ENCODE measurements at places on chromosomes 3 and 15. TPM values are rescaled to one million over a fixed set of nuclear protein-coding genes. Genes with fewer than 3 reads are reported as not detected.

- no peak overlapping the region for H3K27ac ChIP-seq
- no peaks in the 10 kb centered on the region for H3K4me1 ChIP-seq
- no peak overlapping the region for H3K4me3 ChIP-seq
- no peaks in the 10 kb centered on the region for H3K27me3 ChIP-seq
- H3K36me3 ChIP-seq, result peaks cover 24% of the 10 kb centered on the region
Observed at GRCh38 chr3:183766107-183766506, 59.3 kb downstream of the MAP6D1 start.

- H3K4me1 ChIP-seq, result peaks cover 6% of the 10 kb centered on the region
- no peak for DNase-seq
- H3K27me3 ChIP-seq, result no peaks in the 10 kb centered on the region
- peaks cover 3% of the 10 kb centered on the region for H3K36me3 ChIP-seq
Observed at GRCh38 chr3:11275926-11276325, 3.7 kb downstream of the ATG7 start.

HRG gene
- 0.42 TPM for total RNA-seq

DNA sequence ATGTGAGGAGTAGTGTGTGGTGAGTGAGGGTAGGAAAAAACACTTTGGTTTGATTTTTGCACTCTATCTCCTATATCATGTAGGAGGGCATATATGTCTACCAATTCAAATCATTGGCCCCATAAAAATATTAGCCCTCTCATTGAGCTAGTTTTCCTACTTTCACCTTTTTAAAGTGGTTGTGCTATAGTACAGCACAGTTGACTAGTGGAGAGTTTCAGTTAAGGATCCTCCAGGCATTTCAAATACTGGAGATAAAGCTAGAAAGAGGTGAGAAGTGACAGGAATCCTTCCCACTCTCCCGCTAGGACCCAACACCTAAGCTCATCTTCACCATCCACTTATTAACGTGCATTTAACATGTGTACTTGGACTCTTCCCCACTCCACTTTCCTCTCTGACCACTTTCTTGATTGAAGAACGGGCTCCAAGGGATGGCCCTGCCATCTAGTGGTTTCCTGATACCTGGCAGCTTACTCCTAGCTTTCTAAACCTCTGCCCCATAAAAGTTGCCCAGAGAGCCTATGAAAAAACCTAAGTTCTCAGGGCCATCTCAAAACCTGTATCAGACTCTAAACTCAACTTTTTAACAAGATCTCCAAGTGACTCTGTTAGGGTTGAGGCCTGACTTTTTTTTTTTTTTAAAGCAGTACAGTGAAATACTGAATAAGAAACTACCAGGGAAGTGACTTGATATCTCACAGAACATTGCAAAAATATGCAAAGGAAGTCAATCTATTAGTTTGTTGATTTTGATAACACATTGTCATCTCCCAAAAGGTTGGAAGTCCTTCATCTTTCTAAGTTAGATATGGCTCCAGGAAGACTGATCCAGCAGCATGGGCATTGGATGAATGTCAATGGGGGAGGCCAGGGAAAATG, 17.9 kb downstream of the IL12A start:
- H3K4me3 ChIP-seq, result no peak overlapping the region
- DNase-seq, result peak; percentile 73
- H3K36me3 ChIP-seq, result no peaks in the 10 kb centered on the region
- H3K4me1 ChIP-seq, result peaks cover 3% of the 10 kb centered on the region

RFX7 gene
- 18.1 TPM for total RNA-seq

CLDN11 gene
- 0.22 TPM for total RNA-seq

- no peaks in the 10 kb centered on the region for H3K4me1 ChIP-seq
- H3K27me3 ChIP-seq, result no peaks in the 10 kb centered on the region
- no peak overlapping the region for H3K27ac ChIP-seq
- no peaks in the 10 kb centered on the region for H3K36me3 ChIP-seq
Observed at GRCh38 chr3:106213954-106214353, 345.1 kb upstream of the CBLB start.

- no peaks in the 10 kb centered on the region for H3K36me3 ChIP-seq
- no peak for DNase-seq
- H3K4me3 ChIP-seq, result no peak overlapping the region
- no peaks in the 10 kb centered on the region for H3K4me1 ChIP-seq
Observed at GRCh38 chr15:42880121-42880520, 40.5 kb downstream of the TTBK2 start.

DNA sequence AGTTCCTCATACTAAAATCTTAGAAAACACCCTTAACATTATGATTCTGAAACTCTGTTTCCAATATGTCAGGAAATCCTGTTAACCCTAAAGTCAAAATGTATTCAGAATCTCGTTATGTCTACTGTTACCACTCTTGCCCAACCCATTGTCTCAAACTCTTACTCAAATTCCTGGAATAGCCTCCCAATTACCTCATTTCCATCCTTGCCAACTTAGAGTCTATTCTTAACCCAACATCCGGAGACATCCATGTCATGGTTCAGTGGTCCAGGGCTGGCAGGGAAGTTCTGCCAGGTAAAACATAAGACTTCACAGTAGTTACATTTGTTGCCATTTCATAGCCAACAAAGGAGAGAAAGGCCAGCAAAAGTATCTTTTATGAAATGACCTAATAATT, 593.9 kb downstream of the PYDC2 start:
- H3K4me3 ChIP-seq, result no peak overlapping the region
- H3K27ac ChIP-seq, result no peak overlapping the region
- H3K27me3 ChIP-seq, result no peaks in the 10 kb centered on the region
- H3K36me3 ChIP-seq, result no peaks in the 10 kb centered on the region
- no peak for DNase-seq
- no peaks in the 10 kb centered on the region for H3K4me1 ChIP-seq

DNA sequence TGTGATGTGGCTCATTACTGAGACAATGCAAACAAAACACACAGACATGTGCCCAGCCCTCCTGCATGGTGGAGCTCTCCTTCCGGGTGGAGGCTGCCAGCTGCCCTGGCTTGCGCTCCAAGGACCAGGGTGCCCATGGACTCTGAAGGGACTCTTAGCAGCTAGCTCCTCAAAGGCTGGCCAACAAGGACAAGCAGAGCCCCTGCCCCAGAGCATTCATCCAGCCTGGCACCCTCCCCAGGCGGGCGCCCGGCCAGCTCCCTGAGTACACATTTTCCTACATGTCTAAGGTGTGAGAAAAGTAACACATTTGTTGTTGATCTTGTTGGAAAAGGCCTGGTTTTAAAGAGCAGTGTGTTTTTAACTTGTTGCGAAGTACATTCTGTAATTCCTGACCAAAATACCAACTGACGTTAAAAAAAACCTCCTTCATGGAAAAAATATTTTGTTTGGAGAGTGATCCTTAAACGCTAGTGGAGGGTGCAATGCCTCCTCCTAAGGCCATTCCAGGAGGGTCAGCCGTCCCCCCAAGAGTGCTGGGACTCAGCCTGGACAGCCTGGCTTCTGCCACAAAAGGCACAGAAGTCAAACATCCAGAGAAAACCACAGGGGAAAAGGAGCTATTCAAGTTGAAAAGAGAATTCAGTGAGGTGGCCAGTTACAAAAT, 86.9 kb downstream of the KLF15 start:
- no peak overlapping the region for H3K4me3 ChIP-seq
- peaks cover 7% of the 10 kb centered on the region for H3K4me1 ChIP-seq
- DNase-seq, result no peak
- H3K36me3 ChIP-seq, result no peaks in the 10 kb centered on the region
- H3K27ac ChIP-seq, result no peak overlapping the region
- H3K27me3 ChIP-seq, result no peaks in the 10 kb centered on the region

EXD1 gene
- not detected for total RNA-seq

GRCh38 chr3:144437989-144438388, 466.4 kb downstream of the DIPK2A start:
- no peaks in the 10 kb centered on the region for H3K36me3 ChIP-seq
- no peaks in the 10 kb centered on the region for H3K4me1 ChIP-seq
- DNase-seq, result no peak
- no peaks in the 10 kb centered on the region for H3K27me3 ChIP-seq
- H3K27ac ChIP-seq, result no peak overlapping the region
- no peak overlapping the region for H3K4me3 ChIP-seq

DNA sequence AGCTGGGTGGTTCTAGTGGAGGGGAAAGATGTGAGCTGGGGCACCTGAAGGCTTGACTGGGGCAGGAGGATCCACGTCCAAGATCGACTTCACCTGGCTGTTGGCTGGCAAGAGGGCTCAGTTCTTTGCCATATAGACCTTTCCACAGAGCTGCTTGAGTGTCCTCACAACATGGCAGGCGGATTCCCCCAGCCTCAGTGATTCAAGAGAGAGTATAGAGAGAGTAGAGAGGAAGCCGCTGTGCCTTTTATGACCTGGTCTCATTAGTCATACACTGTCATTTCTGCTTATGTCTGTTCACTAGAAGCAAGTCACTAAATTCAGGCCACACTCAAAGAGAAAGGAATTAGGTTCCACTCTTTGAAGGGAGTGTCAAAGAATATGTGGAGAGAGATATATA, 101.6 kb downstream of the APBA2 start:
- no peak overlapping the region for H3K27ac ChIP-seq
- DNase-seq, result no peak
- H3K4me3 ChIP-seq, result no peak overlapping the region
- no peaks in the 10 kb centered on the region for H3K4me1 ChIP-seq
- no peaks in the 10 kb centered on the region for H3K36me3 ChIP-seq

MLF1 gene
- total RNA-seq, result 43.7 TPM

- no peaks in the 10 kb centered on the region for H3K4me1 ChIP-seq
- no peaks in the 10 kb centered on the region for H3K27me3 ChIP-seq
- no peaks in the 10 kb centered on the region for H3K36me3 ChIP-seq
- H3K27ac ChIP-seq, result no peak overlapping the region
Observed at GRCh38 chr3:172868582-172869200, 118.2 kb downstream of the ECT2 start.

CLDN16 gene
- not detected for total RNA-seq

CIDEC gene
- not detected for total RNA-seq

PRR20G gene
- 0.30 TPM for total RNA-seq

ZNF445 gene
- total RNA-seq, result 19.9 TPM

TMCO5A gene
- not detected for total RNA-seq

NR1I2 gene
- total RNA-seq, result 0.07 TPM

- no peaks in the 10 kb centered on the region for H3K36me3 ChIP-seq
- H3K27ac ChIP-seq, result no peak overlapping the region
- no peak overlapping the region for H3K4me3 ChIP-seq
- H3K27me3 ChIP-seq, result no peaks in the 10 kb centered on the region
- H3K4me1 ChIP-seq, result peaks cover 27% of the 10 kb centered on the region
- DNase-seq, result no peak
Observed at GRCh38 chr3:105397974-105398373, 31.3 kb downstream of the ALCAM start.

- no peaks in the 10 kb centered on the region for H3K27me3 ChIP-seq
- no peak for DNase-seq
Observed at GRCh38 chr3:162367429-162368260, 871.0 kb downstream of the OTOL1 start.

DNA sequence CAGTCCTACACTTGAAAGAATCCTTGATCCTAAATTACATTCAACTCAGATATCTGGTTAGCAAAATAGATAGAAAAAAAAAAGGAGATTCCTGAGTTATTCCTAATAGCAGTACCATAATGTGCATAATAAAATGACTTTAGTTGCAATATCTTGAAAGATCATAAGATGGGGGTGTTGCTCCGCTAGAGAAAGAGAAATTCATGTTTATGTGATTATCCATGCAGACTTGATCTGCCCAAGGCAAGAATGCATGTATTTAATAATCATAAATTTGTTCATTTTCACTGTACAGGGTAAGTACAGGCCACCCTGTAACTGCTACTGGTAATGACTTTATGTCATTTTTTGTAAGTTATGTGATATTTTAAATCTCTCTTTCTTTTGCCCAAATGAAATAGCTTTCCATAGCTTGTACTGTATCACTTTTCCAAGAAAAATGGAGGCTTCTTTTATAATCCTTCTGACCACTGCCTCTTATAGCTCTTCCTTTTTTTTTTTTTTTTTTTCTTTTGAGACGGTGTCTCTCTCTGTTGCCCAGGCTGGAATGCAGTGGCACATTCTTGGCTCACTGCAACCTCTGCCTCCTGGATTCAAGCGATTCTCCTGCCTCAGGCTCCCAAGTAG, 84.6 kb downstream of the HCN4 start:
- no peak overlapping the region for H3K4me3 ChIP-seq
- DNase-seq, result no peak
- H3K4me1 ChIP-seq, result no peaks in the 10 kb centered on the region
- H3K36me3 ChIP-seq, result peaks cover under 1% of the 10 kb centered on the region
- no peaks in the 10 kb centered on the region for H3K27me3 ChIP-seq
- H3K27ac ChIP-seq, result no peak overlapping the region

MGLL gene
- 6.8 TPM for total RNA-seq
